Breast epithelium (tissue), 4 donors: ENCODE measurements at places on chromosomes 5 and 9.

- H3K27me3 ChIP-seq = no peaks in the 10 kb centered on the region
- DNase-seq = no peak
- peak overlapping the region; percentile 95 for H3K27ac ChIP-seq
- H3K36me3 ChIP-seq = no peaks in the 10 kb centered on the region
Measured at GRCh38 chr5:10352430-10353240, 860 bp upstream of the MARCHF6 start.

DNA sequence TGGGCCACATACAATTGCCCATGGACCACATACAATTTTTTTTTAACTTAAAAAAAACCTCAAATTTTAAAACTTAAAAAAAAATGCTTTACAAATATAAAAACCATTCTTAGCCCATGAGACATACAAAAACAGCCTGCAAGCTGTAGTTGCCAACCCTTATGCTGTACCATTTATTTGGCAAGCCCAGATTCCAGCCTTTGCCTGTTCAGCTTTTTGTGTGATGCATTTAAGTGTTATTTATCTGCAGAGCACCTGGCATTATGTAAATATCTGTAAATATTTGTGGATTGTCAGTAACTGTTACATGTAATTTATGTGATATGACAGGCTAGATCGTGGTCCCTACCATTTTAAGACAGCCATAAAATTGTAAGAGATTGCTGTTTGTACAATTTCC, 32.6 kb downstream of the HEXB start:
- H3K27me3 ChIP-seq = no peaks in the 10 kb centered on the region
- H3K4me3 ChIP-seq = no peak overlapping the region
- peaks cover 4% of the 10 kb centered on the region for H3K36me3 ChIP-seq
- no peak overlapping the region for H3K27ac ChIP-seq

- no peaks in the 10 kb centered on the region for H3K4me1 ChIP-seq
- no peak overlapping the region for H3K27ac ChIP-seq
- no peak for DNase-seq
Measured at GRCh38 chr5:89064736-89065135, 181.8 kb upstream of the MEF2C start.

DNA sequence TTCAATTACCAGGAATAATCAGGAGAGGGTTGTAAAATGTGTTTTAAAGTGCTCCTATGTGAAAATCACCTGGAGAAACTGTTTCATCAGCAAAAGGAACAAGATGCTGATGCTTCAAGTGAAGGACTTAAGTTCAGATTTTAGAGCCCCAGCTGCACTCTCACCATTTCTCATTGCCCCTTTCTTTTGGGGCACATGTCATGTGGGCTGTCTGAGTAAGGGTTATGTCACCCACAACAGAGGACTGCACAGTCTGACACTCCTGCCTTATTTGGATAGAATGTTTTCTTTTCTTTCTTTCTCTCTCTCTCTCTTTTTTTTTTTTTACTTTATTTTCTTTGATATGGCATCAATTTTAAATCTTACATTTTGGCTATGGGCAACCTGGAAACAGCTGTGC, 204.1 kb upstream of the EFNA5 start:
- H3K27me3 ChIP-seq = no peaks in the 10 kb centered on the region
- H3K36me3 ChIP-seq = no peaks in the 10 kb centered on the region
- no peak for DNase-seq
- H3K27ac ChIP-seq = no peak overlapping the region
- H3K4me1 ChIP-seq = no peaks in the 10 kb centered on the region

DNA sequence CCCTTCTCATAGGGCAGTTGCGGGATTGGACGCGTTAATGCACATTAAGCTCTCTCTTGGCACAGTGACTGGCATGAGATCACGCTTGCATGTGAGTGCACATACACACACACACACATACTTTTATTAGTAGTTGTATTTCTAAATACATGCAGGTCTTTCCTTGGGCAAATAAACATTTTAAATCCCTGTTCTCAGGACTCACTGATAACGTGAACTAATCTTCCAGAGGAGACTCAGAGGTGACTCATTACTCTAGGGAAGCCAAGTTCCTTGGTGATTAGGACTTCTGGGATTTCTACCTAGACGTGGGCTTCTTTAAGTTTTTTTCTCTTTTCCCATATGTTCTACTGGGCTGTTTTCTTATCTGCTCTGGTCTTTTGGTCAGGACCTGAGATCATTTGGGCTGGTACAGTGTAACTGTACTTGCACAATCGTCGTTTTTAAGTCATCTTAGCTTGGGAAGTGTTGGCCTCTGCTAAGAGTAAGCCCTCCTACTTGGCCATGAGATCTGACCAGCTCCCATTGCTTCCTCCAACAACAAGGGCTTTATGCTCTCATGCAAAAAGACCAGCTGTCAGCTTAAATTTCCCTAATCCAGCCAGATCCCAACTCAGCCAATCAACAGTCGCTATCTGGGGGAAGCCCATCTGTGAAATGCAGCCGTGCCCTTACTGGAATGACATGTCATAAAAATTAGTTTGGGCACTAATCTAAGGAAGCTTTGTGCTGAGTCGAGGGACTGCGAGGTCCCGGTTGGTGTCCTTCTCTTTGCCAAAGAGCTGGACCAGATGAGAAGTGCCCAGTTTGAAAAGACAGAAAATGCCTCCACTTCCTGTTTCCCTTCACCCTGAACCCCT, 176.4 kb upstream of the ANKRD55 start:
- no peaks in the 10 kb centered on the region for H3K4me1 ChIP-seq
- H3K27me3 ChIP-seq = no peaks in the 10 kb centered on the region
- no peaks in the 10 kb centered on the region for H3K36me3 ChIP-seq

GRCh38 chr5:21856987-21857386, 996.2 kb downstream of the CDH12 start:
- H3K36me3 ChIP-seq = no peaks in the 10 kb centered on the region
- H3K4me1 ChIP-seq = no peaks in the 10 kb centered on the region
- DNase-seq = no peak
- H3K27ac ChIP-seq = no peak overlapping the region

DNA sequence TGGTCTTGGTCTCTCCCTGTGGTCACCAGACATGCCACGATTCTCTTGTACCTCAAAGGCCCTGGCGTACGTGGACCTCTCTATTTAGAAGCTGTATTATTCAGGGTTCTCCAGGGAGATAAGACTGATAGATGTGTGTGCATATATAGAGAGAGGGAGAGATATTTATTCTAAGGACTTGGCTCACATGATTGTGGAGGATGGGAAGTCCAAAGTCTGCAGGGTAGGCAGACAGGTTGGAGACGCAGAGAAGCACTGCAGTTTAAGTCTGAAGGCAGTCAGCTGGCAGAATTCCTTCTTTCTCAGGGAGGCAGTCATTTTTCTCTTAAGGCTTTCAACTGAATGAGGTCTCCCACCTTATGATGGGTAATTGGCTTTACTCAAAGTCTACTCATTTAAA, 16.3 kb downstream of the C9orf57 start:
- H3K27ac ChIP-seq = no peak overlapping the region
- no peak for DNase-seq
- H3K36me3 ChIP-seq = no peaks in the 10 kb centered on the region
- no peaks in the 10 kb centered on the region for H3K4me1 ChIP-seq
- H3K4me3 ChIP-seq = no peak overlapping the region
- H3K27me3 ChIP-seq = no peaks in the 10 kb centered on the region

DNA sequence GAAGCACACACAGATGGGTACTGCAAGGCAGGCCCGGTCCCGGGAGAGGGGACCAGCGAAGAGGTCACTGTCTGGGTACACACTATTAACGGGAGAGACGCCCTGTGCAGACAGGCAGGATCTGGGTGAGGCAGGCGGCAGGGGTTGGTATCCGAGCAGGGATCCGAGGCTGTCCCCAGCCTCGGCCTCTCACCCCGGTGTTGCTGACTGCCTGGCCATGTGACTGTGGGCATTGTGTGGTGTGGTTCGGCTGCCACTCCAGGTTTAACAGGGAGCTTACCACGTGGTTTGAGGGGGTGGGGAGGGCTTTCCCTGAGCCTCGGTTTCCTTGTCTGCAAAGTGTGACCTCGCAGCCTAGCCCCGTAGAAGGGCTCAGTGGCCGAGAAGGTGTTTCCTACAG, 11.1 kb upstream of the RALGDS start:
- H3K36me3 ChIP-seq = no peaks in the 10 kb centered on the region
- H3K4me3 ChIP-seq = no peak overlapping the region
- no peaks in the 10 kb centered on the region for H3K27me3 ChIP-seq
- no peak for DNase-seq

GRCh38 chr9:121564504-121565260, 65.0 kb upstream of the GGTA1 start:
- no peak overlapping the region for H3K4me3 ChIP-seq
- no peaks in the 10 kb centered on the region for H3K27me3 ChIP-seq
- no peak overlapping the region for H3K27ac ChIP-seq
- no peaks in the 10 kb centered on the region for H3K36me3 ChIP-seq

DNA sequence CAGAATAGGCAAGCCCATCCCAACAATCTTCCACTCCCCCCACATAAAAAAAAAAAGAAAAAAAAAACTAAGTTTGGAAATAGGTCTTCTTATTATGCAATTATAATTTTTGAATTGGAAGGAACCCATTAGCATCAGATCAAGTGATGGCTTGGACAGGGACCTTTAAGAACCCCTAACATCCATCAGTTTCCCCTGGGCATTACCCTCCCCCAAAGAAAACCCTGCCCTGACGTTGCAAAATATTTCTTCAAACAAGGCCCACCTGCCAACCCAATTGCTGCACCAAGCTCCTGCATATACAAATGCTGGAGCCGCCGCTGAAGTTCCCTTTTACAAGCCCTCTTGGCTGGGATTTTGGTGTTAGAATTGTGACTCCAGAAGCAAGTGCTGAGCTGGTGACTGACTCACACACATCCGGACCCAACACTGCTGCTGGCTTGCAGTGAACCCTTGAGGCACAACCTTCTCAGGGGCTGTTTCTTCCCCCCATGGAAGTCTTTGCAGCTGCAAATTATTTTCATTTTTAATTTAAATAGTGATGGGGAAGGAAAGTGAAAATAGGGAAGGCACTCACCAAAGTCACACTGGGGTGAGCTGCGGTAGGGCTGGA, 56.1 kb upstream of the AFAP1L1 start:
- H3K27ac ChIP-seq = no peak overlapping the region
- no peaks in the 10 kb centered on the region for H3K27me3 ChIP-seq
- no peaks in the 10 kb centered on the region for H3K36me3 ChIP-seq
